Stimulated activated CD4-positive, alpha-beta T cell treated with anti-CD3 and anti-CD28 coated beads, Interleukin-4, amount 100 ng/mL, for 1 hour (primary cell): ENCODE measurements at places on chromosomes 6 and 20.

- no peak for DNase-seq
These were observed 223.5 kb upstream of the MARCKS start for GRCh38 chr6:113633638-113634037.

DNA sequence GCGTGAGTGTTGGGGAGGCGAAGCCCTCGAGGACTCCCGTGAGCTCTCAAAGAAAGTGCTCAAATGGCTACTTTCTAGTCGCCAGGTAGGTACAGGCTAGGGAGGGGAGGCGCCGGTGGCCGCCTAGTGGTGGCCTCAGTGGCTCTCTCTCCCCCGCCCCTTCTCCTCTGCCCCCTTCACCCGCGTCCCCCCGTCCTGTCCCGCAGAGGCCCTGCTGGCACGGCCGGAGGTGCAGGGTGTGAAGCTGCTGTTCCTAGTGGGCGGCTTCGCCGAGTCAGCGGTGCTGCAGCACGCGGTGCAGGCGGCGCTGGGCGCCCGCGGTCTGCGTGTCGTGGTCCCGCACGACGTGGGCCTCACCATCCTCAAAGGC, 16.3 kb downstream of the ADISSP start:
- no peak for DNase-seq

DNA sequence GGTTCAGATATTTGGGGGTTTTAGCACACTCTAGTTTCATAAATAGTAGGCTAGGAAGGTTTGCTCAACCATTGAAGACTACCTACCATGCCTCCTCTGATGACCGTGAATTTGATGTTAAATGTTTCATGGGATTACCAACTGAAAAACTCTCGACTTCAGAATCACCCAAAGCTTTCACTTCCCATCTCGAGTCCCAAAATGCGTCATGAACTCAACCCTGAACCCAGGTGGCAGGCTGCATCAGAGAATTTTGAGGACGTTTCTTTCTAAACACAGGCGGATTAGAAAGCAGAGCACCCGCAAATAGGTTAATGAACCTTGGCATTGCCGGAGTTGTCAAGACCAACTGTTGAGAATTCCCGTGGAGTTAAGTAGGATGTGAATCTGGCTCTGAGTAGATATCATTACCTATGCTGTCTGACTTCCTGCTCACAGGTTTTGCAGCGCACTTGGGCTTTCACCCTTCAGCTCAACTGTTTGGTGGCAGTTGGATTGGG, 98.4 kb upstream of the ADTRP start:
- DNase-seq: no peak

DNA sequence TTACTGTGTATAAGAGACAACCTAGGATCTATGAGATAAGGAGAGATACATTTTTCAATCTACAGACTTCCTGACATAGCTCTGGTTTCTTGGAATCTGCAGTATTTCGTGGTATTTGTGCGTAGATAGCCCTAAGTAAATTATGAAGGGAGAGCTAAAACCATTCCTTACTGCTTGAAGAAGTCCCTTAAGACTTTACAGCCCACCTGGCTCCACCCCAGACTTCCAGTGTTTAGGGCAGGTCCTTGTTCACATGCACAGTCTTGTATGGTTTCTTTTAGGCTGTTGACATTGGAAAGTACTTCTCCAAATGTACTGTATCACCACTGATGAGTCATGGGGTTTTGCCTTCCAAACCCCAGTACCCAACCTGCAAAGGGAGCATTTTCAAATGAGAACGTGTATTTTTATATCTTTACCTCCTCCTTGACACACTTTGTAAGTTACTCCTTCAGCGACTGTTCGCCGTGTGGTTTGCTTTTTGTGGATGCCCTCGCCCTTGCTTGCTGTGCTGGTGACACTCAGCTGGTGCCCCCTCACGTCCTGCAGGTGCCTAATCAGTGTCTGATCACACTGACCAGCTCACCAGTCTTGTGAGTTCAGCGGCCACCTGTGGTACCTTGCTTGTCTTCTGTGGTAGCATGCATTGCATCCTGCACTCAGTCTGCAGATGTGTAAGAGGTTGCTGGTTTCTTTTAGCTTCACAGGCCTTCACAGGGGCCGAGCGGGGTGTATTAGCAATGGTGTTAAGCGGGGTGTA, 73.3 kb downstream of the IGF2R start:
- no peak for DNase-seq

GRCh38 chr6:33990061-33990541, 155.8 kb downstream of the GRM4 start:
- no peak for DNase-seq

- DNase-seq: no peak
These were observed 99.8 kb downstream of the HIVEP2 start for GRCh38 chr6:142845143-142845571.

- DNase-seq: no peak
These were observed 187.1 kb downstream of the TFAP2B start for GRCh38 chr6:51005779-51006178.

GRCh38 chr6:111437573-111437972, 45.4 kb downstream of the REV3L start:
- DNase-seq: no peak

- DNase-seq: no peak
These were observed 128.7 kb downstream of the EYA4 start for GRCh38 chr6:133369773-133370272.

- no peak for DNase-seq
These were observed 20.2 kb upstream of the REV3L start for GRCh38 chr6:111503194-111503593.

DNA sequence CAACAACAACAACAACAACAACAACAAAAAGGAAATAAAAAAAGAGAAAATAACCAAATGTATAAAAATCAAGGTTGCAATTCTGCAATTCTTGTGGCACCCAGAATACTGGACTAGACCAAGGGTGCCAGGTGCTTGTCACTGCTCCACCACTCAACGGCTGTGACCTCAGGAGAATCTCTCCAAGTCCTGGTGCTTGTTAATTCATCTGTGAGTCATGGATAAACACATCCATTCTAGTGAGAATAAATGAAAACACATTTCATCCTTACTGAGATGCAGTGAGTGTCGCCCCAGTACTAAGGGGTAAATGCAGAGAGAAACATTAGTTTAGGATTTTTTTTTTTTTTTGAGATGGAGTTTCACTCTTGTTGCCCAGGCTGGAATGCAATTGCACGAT, 32.0 kb downstream of the HLA-C start:
- no peak for DNase-seq

DNA sequence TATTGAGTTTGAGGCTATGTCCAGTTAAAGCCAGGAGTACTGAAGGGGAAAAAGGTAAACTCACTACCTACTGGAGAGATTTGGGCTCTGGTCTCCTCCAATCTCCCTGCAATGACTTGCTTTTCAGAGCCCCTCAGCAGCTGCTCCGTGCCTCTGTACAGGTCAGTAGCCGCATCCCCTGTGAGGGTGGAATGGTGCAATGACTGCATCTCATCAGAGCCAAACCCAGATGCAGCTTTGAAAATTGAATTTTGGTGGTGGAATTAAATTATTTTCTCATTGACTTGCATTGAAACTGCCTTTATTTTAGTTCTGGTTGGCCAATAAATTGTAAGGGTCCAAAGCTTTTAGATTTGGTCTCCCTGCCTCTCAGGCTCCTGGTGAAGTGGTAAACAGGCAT, 166.7 kb downstream of the DLL1 start:
- DNase-seq: no peak

- no peak for DNase-seq
These were observed 404.1 kb upstream of the ID4 start for GRCh38 chr6:19432966-19433498.

GRCh38 chr6:158861686-158862381, 42.7 kb upstream of the EZR start:
- no peak for DNase-seq

DNA sequence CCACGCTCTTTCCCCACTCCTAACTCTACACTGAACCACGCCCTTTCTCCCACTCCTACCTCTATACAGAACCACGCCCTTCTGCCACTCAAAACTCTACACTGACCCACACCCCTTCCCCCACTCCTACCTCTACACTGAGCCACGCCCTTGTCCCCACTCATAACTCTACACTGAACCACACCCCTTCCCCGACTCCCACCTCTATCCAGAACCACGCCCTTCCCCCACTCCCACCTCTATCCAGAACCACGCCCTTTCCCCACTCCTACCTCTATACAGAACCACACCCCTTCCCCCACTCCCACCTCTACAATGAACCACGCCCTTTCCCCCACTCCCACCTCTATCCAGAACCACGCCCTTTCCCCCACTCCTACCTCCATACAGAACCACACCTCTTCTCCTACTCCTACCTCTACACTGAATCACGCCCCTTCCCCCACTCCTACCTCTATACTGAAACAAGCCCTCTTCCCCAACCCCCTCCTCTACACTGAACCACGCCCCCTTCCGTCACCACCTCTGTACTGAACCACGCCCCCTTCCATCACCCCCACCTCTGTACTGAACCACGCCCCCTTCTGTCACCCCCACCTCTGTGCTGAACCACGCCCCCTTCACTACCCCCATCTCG, 10.1 kb downstream of the PXMP4 start:
- DNase-seq: no peak

GRCh38 chr6:54665278-54665677, 181.3 kb upstream of the FAM83B start:
- DNase-seq: no peak

- DNase-seq: no peak
These were observed 198.5 kb downstream of the HIVEP2 start for GRCh38 chr6:142746524-142746923.

DNA sequence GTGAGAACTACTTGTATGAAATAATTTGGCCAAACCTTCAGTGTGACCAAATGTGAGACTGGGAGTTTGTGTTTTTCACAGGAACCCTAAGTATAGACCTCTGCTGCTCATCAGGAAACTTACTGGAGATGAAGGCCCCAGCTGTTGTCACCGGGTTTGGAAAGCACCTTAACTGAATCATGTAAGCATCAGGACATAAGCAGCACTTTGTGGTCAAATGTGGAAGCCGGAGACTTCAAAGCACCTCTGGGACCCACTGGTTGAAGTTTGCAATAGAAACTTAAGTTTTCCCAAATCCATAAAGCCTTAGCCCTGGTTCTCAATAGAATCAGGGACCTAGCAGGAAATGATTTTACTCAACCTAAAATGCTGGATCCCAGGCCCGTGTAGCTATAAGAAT, 14.3 kb downstream of the TTPAL start:
- no peak for DNase-seq

GRCh38 chr6:100823041-100823440, 58.1 kb downstream of the ASCC3 start:
- DNase-seq: no peak

GRCh38 chr20:10949930-10950783, 276.4 kb upstream of the JAG1 start:
- no peak for DNase-seq
